ENCODE measurements at places on chromosomes 2 and 18.

GRCh38 chr2:121052023-121052422 lies 233.0 kb downstream of the TFCP2L1 start:
- DNase-seq, result no peak

DNA sequence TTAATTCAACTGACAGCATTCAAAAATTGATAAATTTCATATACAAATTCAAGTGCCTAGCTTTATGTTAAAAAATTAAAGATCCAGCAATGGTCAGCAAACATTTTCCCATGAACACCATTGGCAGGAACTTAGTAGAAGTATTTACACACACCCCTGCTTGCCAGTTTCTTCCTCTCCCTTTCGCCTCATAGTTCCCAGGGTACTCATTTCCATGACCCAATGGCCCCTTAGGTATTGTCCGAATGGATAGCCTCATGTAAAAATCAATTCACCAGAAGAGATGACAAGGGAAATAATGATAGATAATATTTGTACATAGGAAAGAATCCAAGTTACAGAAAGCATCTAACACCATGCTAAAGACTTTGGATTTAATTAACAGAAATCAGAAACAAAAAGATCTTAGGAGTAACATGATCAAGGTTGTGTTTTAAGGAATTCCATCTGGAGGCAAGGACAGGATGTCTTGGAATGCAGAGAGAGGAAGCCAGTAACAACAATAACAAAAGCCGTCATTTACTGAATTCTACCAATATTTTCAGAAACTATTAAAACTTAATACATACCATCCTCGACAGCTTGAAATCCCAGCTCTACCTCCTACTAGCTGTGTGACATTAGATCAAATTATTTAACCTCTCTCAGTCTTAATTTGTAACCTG lies 423.0 kb downstream of the IRS1 start:
- DNase-seq, result no peak

- DNase-seq, result peak; percentile 20
Measured at GRCh38 chr18:37364237-37364636, 201.4 kb downstream of the CELF4 start.

DNA sequence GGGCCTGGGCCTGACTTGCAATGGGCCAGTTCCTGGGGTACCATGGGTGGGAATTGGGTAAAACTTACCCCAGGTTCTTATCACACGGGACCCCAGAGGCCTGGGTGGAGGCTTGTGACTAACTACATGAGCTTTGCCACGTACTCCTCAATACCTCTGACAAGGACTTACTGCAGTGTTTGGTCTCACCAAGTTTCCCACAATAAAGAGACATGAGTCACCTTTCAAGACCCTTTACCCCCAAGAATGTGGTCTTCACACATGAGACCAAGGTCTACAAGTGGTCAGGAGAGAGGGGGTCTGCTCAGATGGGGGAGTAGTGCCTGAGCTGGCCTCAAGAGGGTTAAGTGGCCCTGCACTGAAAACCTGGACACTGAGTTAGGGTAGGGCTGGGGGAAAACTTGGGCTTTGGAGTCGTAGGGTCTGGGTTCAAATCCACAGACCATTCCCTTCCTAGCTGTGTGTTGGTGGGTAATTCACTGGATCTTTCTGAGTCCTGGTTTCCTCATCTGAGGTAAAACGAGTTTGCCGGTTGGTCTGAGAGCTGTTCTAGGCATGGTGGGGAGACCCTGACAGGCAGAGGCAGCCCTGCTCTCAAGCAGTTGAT lies 2.0 kb upstream of the GNLY start:
- DNase-seq, result no peak

DNA sequence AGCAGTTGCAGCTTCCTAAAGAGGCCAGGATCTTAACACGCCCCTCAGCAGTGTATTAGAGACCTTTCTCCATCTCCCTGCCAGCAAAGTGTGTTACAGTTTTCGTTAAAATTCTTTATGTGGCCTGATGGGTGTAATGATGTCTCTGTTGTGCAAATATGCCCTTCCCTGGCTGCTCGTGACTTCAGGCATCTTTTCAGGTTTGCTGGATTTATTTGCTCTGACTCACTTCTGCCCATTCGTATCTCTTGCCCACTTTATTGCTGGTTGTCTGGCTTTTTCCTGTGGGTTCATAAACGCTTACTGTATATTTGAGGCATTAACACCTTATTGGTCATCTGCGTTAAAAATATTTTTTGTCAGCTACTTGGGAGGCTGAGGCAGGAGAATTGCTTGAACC lies 134.5 kb downstream of the ASB1 start:
- DNase-seq, result no peak

DNA sequence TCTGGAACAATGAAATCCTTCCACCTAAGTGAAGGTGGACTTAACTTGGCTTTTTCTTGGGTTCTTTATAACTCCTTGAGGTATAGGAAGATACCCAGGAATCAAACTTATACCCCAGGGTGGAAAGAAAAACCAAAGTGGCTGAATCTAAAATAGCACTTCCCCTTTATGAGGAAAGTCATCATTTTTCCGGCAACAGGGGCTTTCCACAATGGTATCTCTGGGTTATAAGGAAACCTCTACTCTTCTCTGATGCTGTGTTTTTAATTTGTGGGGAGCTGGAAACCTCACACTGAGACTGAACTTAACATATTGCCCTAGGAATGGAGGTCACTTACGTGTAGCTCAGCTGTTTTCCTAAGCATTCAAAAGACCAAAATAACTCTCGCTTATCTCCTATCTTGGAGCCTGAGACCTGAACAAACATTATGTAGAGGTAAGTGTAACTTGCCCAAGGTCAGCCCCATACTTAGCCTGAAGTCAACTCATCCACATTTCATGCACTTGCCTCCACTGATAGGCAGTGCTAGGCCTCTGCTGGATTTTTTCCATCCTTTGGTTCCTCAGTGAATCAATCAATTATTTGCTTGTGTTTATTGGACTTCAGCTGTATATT lies 117.9 kb downstream of the SETBP1 start:
- no peak for DNase-seq

GRCh38 chr2:221042926-221043325 lies 529.2 kb downstream of the EPHA4 start:
- no peak for DNase-seq

- no peak for DNase-seq
Measured at GRCh38 chr2:233486778-233487552, 79.6 kb downstream of the USP40 start.

DNA sequence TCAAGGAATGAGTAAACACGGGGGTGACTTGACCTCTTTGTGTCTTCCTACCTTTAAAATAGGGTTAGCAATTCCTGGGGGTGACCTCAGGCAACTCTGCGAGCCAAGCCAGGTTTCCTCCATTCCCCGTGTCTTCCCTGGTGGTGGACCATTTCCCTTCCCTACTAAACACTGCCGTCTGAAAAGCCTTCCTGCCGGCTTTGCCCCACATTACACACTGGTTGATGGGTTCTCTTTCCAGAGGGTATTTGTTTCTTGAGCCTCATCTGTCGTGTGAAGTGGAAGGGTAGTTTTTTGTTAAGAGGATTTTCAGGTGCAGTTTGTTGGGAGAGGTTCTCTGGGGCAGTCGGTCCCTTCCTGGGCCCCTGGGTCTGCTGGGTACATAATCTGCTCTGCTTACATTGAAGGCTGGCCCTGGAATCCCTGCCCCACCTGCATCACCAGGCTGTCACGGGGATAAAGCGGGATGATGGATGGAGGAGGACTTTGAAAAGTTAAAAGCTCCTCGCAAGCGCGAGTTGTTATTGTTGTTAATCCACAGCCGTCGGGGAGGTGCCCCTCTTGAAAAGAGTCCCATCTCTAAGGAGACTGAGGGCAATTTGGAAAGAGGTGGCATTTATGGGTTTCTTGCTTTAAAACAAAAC lies 175.4 kb upstream of the SPRED2 start:
- no peak for DNase-seq

DNA sequence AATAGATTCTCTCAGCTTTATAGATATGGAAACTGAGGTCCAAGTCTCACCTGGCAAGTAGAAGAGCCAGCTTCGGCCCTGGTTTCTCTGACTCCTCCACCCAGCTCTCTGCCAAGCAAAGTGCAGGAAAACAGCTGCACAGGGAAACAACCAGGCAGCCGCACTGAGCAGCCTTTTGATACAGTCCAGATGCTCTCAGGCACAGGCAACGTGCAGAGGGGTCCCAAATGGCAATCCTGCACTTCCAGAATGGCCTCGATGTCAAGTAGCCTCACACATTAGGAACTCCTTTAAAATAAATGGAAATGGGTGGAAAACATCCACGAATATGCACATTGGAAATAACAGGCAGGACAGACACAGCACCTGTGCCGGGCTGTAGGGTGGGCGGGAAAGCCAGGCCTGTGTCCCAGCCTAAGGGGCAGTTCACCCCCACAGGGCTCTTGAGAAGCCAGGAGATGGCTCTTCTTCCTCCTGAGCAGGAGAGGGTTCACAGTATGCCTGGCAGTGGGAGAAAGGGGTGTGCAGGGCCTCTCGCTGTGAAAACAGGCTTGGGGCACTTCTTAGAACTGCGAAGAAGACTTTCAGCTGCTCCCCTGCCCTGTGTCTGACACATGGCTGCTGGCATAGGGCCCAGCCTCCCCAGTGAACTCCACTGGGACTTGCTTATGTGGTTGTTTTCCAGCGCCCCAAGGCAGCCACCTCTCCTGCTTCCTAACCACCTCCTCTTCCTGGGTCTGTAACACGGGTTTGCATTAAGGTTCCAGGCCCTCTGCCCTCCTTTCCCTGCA lies 63.9 kb upstream of the TUBA3E start:
- DNase-seq, result no peak

DNA sequence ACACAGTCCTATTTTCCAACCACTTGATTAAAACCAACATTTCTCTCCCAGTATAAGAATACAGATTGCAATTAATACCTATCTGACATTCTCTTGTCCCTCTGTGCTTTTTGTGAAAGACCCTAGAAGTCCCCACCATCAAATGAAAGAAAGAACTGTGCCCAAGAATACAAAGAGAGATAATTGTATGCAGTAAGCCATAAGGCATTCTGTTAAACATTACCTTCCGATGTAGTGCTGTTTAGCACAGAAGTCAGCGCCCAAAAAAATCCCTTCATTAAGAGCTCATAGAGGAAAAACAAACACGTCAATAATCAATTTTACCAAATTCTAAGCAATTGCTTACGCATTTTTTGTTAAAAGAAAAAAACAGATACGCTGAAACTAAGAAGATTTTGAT lies 41.1 kb downstream of the ZNF516 start:
- no peak for DNase-seq

DNA sequence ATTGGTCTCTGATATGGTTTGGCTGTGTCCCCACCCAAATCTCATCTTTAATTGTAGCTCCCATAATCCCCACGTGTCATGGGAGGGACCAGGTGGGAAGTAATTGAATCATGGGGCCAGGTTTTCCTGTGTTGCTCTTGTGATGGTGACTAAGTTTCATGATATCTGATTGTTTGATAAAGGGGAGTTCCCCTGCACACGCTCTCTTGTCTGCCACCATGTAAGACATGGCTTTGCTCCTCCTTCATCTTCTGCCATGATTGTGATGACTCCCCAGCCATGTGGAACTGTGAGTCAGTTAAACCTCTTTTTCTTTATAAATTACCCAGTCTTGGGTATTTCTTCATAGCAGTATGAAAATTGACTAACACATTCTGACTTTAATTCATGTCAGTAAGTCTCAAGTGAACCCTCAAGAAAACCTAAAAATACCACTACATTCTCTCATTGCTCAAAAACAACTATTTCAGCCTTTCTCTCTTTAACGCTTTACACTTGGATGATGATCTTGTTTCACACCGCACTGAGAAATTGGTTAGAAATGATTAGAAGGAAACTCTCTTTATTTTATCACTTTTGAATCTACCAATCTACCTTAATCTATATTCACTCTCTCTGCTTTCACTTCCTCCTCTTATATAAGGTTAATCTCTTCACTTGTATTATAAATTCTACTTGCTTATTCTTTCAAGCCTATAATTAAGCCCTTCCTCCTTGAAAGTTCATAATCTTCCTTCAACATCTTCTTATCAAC lies 110.1 kb downstream of the GALR1 start:
- no peak for DNase-seq

GRCh38 chr2:202824901-202825300 lies 46.7 kb downstream of the ICA1L start:
- no peak for DNase-seq

- DNase-seq, result no peak
Measured at GRCh38 chr2:36573165-36573564, 24.8 kb downstream of the FEZ2 start.

DNA sequence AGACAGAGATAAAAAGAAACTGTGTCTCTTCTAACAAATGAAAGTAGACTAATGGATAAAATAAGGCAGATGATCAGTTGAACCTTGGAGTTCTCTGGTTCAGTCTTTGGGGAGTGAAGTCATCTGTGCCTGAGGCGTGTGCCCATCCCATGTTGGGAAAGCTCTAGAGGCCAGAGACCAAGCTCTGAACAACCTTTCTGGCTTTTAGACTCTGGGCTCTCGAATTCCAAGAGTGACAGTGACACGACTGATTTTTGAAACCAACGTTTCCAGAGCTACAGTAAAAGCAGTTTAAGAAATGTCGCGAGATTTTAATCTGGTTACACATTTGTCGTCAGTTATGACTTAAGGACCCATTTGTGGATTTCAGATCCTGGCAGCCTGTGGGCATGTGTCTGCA lies 83.7 kb upstream of the APCDD1 start:
- DNase-seq, result no peak

GRCh38 chr2:107992069-107992468 lies 5.7 kb downstream of the SLC5A7 start:
- no peak for DNase-seq

GRCh38 chr18:63774511-63774910 lies 707 bp upstream of the SERPINB7 start:
- no peak for DNase-seq

GRCh38 chr2:31139671-31140070 lies 1.4 kb upstream of the GALNT14 start:
- DNase-seq, result no peak

- no peak for DNase-seq
Measured at GRCh38 chr2:30786923-30787685, 20.1 kb downstream of the CAPN13 start.

GRCh38 chr2:96156926-96157648 lies 11.8 kb upstream of the DUSP2 start:
- no peak for DNase-seq

- no peak for DNase-seq
Measured at GRCh38 chr2:98379311-98380202, 33.3 kb downstream of the CNGA3 start.

- DNase-seq, result no peak
Measured at GRCh38 chr2:66679442-66679841, 244.5 kb downstream of the MEIS1 start.

DNA sequence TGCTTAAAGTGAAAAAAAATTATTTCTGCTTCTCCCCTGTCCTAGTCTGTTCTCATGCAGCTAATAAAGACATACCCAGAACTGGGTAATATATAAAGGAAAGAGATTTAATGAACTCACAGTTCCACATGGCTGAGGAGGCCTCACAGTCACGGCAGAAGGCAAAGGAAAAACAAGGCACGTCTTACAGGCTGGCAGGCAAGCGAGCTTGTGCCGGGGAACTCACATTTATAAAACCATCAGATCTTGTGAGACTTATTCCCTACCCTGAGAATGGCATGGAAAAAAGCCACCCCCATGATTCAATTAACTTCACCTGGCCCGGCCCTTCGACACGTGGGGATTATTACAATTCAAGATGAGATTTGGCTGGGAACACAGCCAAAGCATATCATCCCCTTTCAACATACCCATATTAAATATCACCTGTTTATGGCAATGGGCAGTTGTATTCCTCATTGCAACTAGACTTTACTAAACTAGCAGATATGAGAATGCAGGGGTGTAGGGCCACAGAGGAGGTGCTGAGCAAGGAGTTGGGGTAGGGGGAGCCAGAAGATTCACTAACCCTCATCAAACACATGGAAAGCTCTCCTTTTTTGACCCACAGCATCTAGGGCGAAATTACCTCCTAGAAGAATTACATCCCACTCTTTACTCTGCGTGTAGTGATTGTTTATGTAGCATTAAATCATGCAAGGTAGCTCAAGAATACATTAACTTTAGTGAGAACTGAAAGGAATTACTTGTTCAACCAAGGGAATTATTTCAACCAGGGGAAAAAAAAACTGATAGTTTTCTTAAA lies 183.3 kb upstream of the DOK6 start:
- DNase-seq, result no peak

Data from globus pallidus (tissue), 1 donor.